ENCODE measurements at places on chromosomes 6 and 20. TPM values are rescaled to one million over a fixed set of nuclear protein-coding genes. Genes with fewer than 3 reads are reported as not detected.

- no peak for DNase-seq
- H3K36me3 ChIP-seq: no peaks in the 10 kb centered on the region
- no peaks in the 10 kb centered on the region for H3K4me1 ChIP-seq
- H3K4me3 ChIP-seq: no peak overlapping the region
- no peak overlapping the region for H3K27ac ChIP-seq
Observed at GRCh38 chr20:36105711-36106226, 48.8 kb upstream of the EPB41L1 start.

DNA sequence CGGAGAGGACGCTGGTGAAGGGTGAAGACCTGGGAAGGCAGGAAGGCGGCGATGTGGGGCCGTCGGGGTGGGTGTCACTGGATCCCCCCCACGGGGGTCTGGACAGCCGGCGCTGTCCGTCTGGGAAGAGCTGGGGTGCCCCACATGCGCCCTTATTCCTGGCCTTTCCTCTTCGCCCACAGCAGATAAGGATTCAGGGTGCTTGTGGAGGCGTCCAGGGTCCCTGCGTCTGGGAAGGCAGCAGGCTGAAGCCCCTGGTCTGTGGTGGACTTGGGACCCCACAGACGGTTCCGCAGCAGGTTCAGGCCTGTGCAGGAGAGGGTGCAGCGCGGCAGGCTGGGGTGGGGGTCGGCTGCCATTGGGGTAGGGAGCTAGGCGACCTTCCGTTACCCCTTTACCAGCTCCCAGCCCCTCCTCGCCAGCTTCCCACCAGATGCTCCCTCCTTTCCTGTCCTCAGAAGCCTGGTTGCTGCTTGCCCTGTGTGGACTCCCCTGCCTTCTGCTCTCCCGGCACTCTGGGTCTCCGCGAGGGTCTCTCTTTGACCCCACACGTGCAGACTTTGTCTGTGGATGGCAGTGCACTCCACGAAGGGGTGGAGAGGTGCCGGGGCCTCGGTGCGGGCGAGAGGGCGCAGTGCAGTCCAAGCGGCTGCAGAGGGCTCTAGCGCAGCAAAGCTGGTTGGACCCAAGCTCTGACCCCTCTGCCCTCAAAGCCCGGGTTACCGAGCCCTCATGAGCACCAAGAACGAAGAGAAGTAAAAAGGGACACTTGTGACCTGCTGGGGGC, 2.1 kb upstream of the GATA5 start:
- no peak overlapping the region for H3K4me3 ChIP-seq
- DNase-seq: no peak
- H3K36me3 ChIP-seq: no peaks in the 10 kb centered on the region
- no peaks in the 10 kb centered on the region for H3K4me1 ChIP-seq
- peaks cover 44% of the 10 kb centered on the region for H3K27me3 ChIP-seq
- no peak overlapping the region for H3K27ac ChIP-seq

Gene GSTA2
- total RNA-seq: not detected

Gene MEP1A
- total RNA-seq: not detected

Data from activated T-helper 1 cell treated with anti-CD3 and anti-CD28 coated beads, Interleukin-12 subunit alpha, Interleukin-12 subunit beta, Interleukin-2, Interleukin-4 antibody, amounts not matched to agents 30 ng/mL and 10 ng/mL and 1 ng/mL, durations not matched to agents 14 hours and 24 hours and 36 hours (primary cell).